ENCODE measurements at places on chromosomes 11 and 22.

GRCh38 chr22:30643055-30643875 is 7.7 kb downstream of the SLC35E4 start:
- no peak for DNase-seq

- no peak for DNase-seq
These were observed 20.1 kb downstream of the ST14 start for GRCh38 chr11:130179396-130180306.

DNA sequence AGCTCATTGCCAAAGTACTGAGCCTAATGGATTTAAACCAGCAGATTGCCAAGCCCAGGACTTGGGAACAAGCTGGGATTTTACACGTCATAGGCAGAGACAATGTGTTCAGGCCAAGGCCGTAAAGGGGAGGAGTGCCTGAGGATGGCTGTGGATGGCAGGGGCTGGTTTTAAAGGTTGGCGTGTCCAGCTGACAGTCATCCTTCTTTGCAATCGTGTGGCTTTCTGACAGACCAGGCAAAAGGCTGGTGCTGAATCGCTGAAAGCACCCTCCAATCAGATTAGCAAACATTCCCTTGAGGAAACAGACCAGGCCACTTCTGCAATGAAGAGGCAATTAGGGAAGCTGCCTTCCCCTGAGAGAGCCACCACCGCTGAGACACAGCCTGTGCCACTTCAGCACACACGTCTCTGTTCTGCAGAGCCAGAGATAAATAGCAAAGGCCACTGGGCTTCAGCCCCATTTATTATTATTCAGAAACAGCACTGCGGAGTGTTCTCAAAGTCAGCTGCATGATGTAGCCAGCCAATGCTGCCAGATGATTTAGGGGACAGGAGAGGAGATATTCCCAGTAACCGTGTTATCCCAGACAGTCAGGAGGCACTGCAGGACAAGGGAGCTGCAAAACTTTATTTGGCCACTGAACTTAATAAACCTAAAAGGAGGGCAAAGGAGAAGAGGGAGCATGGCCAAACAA is 54.2 kb upstream of the CSNK2A3 start:
- DNase-seq, result no peak

DNA sequence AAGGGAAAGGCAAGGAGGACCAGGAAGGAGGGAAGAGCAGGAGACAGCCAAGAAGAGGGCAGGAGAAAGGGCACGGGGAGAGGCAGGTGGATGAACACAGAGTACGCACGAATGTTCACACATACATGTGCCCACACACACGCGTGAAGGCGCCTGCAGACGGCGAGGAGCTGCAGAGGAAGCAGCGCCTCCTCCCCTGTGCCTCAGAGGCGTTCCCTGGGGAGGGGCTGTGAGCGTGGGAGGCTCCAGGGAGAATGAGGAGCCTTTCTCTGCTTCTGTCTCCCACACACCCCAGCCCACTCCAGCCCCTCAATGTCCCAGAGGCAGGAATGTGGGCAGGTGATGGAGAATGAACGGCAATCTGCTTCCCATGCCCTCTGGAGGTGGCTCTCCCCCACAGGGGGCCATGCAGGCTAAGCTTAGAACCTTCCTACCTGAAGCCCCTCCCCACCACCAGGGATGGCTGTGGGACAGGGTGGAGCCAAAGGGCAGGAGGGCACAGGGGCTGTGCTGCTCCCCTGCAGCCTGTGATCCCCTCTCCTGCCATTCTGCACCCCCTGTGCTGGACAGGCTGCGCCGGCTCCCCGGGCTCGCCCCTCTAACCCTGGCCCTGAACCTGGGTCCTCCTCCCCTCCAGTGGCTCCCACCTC is 25.3 kb downstream of the PPM1F start:
- DNase-seq, result no peak

GRCh38 chr11:8913961-8914660 is 3.1 kb downstream of the AKIP1 start:
- peak; percentile 45 for DNase-seq

DNA sequence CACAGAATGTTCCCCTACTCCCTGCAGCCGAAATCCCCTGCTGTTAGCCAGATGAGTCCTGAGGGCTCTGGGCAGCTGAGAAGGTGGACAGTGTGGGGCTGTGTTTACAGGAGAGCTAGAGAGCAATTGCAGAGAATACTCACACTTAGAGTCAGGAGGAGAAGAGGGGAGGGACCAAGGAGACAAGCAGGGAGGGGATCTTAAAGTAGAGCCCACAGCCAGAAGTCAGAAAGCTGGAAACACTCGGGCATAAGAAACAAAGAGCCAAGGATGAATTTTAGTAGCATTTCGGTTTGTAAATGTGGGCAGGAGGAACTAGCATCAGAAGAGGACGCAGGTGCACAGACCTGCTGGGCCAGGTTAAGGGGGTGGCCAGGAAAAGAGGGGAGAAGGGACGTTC is 1435.9 kb downstream of the BRD1 start:
- DNase-seq, result no peak

DNA sequence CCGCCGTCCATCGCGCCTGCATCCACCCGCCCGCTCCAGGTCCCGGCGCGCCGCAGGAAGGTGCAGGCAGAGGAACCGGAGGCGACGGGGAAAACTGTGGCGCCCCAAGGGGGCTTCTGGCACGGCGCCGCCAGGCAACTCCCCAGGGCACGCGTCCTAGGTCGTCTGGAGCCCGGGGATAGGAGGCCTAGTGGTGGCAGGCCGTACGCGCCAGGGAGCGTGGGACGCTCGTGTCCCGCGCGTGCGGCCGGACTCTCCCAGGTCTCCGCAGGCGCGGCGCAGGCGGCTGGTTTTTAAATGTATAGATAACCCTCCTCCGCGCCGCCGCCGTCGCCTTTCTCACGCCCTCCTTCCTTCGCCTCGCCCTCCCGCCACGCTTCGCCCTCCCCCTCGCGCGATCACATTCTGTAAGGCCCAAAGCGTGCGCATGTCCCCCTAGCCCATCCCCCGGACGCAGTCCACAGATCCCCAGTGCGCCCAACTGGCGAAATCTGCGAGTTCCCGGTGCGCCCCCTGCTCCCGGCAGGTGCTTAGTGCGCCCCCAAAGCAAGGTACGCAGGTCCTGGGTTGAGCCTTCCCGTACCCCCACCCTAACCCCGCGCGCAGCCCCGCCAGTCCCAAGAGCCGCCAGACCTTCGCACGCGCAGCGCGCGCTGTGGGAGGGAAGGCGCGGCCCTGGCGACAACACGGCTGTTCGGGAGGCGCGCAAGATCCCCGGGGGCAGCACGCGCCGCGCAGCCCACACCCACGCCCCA is at the start of gene ASCL2:
ASCL2 (minus strand) TSS at position 267 of the 755 bp plus-strand sequence; CDS start at position 11, 256 bp downstream.
- no peak for DNase-seq

GRCh38 chr11:122045181-122045586 is 70.8 kb downstream of the BLID start:
- no peak for DNase-seq

DNA sequence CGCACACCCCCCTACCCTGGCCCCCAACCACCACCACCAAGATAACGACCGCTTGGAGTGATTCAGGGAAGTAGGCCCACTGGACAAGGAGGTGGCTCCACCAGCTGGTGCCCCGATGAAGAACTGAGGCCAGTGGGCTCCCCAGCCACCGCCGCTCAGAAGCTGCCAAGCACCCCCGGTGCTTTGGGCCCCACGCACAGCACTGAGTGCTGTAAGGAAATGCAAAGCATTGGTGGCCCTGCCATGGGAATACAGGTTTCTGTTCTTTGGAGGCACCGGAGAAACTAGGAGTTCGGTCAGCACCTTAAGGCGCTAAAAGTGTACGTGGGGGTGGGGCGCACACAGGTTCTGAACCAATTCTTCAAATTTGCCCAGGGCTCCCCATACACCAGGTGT is 664 bp upstream of the PRSS23 start:
- DNase-seq, result no peak

DNA sequence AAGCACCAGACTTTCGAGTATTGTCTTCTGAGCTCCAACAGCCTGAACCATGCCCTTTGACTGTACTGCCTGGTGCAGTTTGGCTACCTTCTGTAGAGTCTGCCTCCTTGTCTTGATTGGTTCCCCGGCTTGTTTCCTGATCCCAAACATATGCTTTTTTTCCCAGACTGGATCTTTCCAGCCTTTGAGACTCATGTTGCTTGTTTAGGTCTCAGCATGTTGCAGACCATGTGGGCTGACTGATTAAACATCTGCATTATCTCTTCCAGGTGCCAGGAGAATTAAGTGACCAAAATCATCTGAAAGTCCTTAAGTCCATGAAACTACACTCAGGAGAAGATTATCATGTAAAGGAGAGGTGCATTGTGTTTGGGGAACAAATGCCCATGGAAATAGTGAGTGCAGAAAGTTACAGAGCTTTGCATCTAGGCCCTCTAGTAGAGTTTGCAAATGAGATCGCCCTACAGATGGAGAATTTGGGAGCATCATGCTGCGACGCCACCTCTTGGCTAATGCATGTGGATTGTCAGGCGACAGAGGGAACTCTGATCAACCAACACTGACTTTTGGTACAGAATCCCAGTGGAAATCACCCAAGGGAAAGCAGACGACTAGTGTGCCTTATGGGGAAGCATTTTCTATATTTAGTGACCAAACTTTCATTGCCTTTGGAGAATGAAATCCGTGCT is 188.8 kb downstream of the BLID start:
- no peak for DNase-seq

DNA sequence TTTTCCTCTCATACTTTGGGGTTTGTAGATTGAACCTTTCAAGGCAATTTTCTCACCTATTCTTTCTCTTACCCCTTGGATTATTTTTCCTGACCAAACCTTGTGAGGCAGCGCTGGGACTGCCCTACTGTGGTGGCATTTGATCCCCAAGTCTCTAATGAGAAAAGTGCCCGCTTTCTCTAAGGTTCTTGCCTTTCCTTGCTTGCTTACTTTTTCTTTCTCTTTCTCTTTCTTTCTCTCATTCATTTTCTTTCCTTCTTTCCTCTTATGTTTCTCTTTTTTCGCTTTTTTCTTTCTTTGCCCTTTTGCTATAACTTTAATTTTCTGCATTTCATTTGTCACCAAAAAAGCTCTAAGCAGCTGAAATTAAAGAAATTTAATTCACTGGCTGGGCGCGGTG is 40.7 kb upstream of the ADSL start:
- no peak for DNase-seq

GRCh38 chr11:124108156-124108555 is 7.1 kb upstream of the VWA5A start:
- peak; percentile 10 for DNase-seq

DNA sequence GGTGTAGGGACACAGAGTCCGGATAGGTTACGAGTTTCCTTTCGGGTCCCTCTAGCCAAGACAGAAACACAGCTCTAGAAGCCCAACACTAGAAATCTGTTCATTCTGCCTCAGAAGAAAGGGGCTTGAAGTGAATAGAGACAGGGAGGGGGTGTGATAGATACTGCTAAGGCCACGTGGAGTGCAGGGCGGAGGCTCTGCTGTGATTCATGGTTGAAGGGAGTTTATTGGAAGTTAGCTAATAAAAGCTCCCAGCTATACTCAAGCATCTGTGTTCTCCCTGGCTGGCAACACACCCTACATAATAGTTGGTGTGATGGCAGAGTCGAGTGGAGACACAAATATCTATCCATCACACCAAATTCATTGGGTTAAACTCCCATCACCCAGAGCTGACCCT is 337.4 kb downstream of the CADM1 start:
- DNase-seq, result no peak

GRCh38 chr22:36197514-36198146 is 4.0 kb downstream of the APOL4 start:
- DNase-seq, result peak; percentile 16

DNA sequence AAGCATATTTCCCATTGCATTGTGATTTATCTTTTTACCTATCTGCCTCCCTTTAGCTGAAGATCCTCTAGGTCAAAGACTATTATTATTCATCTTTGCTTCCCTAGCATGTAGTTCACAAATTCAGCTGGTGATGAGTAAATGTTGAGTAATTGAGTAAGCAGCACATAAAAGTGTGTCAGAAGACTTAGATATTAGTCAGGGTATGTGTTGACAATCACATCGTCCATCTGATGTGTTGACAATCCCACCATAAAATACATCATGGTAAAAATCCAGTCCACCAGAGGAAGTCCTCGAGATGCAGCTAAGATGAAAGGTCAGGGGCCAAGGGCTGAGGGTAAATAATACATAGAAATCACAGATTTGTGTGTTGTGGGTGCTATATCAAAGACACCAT is 22.9 kb upstream of the ABTB2 start:
- DNase-seq, result no peak

DNA sequence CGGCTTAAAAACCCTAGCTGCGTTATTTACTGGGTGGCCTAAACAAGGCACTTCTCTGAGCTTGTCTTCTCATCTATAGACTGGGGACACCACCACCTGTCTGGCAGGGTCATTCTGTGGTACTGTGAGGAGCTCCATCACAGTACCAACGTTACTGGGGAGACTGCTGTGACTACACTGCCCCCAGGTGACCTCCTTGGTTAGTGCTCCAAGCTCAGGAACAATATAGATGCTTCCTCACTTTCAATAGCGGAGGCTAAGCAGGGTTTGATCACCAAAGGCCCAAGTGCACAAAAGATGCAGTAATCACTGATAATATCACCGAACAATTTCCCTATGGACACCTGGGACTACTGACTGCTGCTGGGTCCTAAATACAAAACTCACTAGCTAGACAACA is 18.8 kb downstream of the PRPF19 start:
- peak; percentile 34 for DNase-seq

GRCh38 chr11:65310215-65310614 is 4.5 kb upstream of the CDC42EP2 start:
- no peak for DNase-seq

DNA sequence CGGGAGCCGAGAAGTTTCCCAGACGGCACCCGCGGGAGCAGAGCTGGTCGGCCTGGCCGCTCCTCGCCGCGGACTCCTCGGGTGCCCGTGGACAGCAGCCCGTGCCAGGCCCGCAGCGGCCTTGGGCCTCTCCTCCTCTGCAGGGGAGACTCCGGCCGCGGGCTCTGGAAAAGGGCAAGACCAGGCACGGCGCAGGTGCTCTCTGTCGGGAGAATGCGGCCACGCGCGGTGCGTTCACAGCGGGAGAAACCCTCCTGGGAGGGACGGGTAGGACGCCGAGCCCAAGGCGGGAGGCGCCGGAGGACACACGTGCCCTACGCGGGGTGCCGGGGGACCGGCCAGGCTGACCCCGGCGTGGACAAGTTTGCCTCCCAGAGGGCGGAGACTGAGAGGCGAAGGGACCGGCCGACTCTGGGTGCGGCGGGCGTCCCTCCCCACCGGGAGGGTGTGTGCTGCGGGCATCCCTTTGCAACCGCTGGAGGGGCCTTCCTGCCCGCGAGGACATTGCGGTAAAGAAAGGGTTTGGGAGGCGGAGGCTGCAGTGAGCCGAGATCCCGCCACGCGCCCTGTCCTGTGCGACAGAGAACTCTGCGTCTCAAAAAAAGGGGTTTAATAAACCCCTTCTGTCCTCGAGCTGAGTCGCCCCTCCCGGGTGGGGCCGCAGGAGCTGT is 2.3 kb downstream of the IFITM1 start:
- peak; percentile 54 for DNase-seq
